Hematopoietic multipotent progenitor cell treated with erythropoietin and hydrocortisone succinate and interleukin-3 and kit ligand, for 8 days (in vitro differentiated cells): ENCODE measurements at places on chromosomes 3 and 15.

GRCh38 chr15:63456258-63456657 lies 48.1 kb upstream of the USP3 start:
- no peak for DNase-seq

DNA sequence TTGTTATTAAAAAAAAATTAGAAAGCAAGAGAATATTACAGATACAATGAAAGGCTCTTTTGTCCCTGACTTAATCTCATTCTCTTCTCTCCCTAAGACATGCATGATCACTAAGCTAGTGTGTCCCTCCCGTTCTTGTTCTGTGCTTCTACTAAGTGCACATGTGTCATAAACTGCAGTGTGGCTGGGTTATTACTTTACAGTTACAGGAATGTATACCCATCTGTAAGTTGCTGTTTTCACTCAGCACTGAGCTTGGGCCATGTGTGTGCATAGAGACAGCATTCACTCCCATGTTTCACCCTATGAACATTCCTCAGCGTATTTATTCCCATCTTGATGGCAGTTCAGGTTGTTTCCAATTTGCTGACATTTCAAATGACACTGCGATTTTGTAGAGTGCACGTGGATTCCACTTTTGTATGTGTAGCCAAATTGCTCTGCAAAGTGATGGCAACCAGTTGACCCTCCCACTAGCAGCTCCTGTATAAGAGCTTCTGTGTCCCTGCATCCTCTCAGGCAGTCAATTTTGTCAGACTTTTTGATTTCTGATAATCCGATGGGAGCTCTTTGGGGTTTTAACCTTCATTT lies 145.8 kb upstream of the UBE2E1 start:
- no peak for DNase-seq

- peak; percentile 81 for DNase-seq
These were observed 392.0 kb upstream of the RORA start for GRCh38 chr15:61621146-61621545.

- peak; percentile 48 for DNase-seq
These were observed 731 bp downstream of the ZNF710 start for GRCh38 chr15:90001683-90002427.

GRCh38 chr15:51313074-51313393 lies 25.4 kb downstream of the CYP19A1 start:
- DNase-seq: no peak

DNA sequence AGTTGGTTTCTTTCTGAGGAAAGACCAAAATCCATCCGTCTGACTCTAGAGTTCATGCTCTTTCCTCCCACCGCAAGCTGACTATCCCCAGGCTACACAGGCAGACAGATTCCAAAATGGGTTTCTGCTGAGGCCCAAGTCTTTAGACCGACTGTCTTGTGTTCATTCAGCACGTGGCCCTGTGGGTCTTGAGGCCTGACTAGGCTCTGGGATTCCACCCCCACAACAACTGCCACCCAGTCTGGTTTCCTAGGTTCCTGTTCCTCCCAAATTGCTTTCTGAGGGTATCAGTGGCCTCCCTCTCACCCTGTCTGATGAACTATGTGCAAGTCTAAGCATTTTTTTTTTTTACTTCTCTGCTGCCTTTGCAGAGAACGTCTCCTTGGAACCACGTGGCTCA lies 67.7 kb downstream of the CYP19A1 start:
- no peak for DNase-seq

GRCh38 chr15:34993877-34994276 lies 5.8 kb upstream of the ZNF770 start:
- DNase-seq: no peak

DNA sequence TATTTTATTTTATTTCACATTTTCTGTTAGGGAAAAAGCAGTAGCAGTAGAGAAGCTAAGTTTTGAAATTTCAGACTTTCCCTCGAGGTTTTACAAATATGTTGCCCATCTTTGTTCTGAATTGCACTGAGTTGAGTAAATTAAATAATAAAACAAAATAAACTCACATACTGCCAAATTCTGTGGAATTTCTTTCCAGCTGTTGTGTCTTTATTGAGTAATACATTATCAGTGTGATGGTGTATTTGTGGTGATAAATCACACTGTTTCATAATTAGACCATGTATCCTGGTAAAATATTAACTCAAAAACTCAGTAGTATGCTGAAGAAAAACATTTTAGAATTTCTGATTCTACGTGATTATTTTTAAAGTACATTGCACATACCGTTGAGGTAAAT lies 592.1 kb downstream of the SI start:
- no peak for DNase-seq

DNA sequence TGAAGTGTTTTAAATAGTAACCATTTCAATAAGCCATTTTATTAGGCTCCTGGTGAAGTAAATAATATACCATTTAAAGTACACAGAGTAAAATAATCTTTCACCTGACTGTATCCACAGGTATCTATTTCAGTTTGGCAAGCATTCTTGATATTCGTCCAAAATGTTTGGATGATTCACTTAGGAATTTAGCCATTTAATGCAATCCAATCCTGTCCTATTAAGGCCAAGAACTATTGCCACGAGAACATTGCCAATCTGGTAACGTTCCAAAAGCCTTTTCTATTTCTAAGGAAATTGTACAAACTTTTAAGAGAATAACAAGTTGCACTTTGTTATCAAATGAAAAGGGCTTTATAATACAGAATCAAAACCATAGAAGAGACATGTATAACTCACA lies 209.8 kb upstream of the THRB start:
- DNase-seq: no peak

DNA sequence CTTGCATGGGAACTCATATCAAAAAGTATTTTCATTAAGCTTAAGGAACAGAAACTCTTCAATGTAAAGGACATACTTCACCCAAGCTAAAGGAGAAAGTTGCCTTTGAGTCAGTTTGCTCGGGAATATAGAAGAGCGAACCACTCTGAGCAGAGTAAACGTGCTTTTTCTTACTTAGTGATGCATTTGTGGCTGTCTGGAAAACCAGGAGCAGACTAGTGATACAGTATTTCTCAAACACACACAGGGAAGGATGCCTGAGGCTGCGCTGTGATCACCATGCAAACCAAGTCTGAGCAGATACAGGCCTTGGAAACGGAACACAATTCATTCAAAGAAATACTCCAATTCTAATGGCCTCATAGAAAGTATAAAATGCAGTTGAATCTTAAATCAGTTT lies 121.0 kb upstream of the CDIN1 start:
- no peak for DNase-seq

- DNase-seq: no peak
These were observed 794.7 kb upstream of the GBE1 start for GRCh38 chr3:82556113-82556512.

DNA sequence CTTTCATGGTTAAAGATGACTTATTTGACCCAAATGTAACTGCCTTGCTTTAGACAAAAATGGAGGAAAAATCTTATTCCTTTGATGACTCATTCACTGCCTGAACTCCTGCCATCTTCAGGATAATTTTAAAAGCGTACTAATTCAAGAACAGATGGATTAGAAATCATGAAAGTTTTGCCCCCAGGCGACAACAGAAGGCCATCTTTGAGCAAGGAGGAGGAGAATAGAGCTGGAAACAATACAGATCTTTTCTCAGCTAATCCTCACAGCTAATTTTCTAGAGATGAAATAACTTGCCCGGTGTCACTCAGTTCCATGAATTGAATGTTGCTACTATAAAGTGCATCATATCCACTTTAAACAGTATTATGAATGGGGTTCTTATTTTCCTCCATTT lies 324.7 kb upstream of the RARB start:
- no peak for DNase-seq

DNA sequence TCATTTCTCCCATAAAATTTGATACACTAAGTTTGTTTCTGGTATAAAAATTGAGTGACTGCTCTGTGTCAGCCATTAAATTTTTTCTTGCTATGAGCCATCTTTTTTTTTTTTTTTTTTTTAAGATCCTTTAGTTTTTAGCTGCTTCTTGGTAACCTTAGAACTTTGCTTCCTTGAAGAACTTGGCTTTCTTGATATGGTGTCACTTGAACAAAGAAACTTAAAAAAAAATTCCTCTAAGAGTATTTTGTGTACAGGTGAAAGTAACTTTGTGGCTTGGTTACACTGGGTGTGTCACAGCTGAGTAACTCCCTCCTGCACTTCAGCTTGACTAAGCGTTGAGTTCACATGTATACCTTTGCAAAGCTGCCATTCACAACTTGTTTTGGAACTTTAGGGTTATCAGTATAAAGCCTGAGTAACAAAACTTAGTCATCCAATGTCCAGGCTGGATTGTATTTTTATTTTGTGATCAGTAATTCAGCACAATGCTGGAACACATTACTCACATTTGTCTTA lies 6.5 kb downstream of the CHD2 start:
- DNase-seq: peak; percentile 65

GRCh38 chr3:133124511-133124910 lies 86.3 kb downstream of the TMEM108 start:
- peak; percentile 77 for DNase-seq

DNA sequence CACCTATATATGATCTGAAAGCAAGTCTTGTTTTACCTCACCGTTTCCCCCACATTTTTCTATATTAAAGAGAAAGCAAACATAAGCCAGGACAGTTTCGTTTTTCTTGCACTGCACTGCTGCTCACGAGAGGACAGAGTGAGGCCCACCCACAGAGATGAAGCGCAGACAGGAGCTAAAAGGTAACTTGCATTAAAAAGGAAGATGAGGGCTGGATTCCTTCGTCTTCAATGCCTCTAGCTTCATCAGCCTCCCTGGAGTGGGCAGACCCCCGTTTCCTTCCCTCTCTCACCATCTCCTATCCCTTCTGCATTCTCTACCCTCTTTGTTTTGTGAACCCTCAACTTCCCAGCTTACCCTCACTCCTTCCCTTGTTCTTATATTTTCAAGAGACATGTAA lies 18.9 kb downstream of the SUMF1 start:
- no peak for DNase-seq

DNA sequence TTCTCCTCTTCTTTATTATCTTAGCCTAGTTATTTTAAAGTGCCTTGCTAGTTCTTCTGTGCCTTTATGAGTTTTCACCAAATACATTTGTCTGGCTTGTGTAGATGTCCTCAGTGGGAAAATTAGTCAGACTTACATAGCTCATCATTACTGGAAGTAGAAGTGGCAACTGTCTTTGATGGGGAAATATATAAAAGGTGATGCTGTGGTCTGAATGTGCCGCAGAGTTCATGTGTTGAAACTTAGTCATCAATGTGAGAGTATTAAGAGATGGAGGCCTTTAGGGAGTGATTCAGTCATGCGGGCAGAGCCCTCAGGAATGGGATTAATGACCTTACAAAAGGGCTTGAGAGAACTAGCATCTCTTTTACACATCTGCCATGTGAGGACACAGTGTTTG lies 6.4 kb upstream of the ERICH6 start:
- no peak for DNase-seq

GRCh38 chr3:138594935-138595610 lies 1.0 kb upstream of the CEP70 start:
- DNase-seq: no peak

GRCh38 chr3:54681706-54682105 lies 246.2 kb downstream of the LRTM1 start:
- DNase-seq: no peak

DNA sequence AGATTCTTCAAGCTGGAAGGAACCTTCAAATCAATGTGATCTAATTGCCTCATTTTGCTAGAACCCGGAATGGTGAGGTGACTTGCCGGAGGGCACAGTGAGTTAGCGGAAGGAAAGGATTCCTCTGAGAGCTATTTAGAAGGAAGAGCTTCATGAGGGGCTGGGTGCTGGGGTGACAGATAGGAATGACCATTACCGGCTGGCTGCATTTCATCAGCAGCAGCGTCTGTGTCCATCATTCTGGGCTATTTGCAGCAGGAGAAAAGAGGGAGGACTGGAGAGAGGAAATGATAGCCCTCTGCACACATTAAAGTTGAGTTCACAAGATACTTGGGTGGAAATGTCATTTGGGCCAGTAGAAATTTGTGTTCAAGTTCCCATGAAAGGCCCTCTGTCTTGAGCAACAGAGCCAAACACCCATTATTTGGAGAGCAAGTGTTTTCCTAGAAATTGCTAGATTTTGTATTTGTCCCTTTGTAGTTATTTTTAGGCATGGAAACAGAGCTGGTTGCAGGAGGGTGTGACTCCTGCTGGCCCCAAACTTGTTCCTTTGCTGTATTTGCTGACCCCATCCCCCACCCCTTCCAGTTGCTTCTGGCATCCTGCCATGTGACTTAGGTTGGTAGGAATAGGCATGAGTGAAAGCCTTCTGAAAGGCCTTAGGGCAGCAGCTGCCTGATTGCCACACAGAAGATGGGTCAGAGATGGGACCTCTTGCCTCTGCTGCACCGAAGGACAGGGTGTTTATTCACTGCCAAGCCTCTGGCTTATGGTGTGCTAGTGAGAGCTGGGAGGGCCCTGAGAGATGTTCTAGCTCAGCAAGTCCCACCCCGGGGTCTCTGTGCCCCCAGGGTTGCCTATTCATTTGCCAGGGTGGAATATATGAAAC lies 87.5 kb upstream of the PLXNA1 start:
- DNase-seq: peak; percentile 27

GRCh38 chr3:52535411-52536111 lies 844 bp upstream of the UQCC5 start:
- no peak for DNase-seq

DNA sequence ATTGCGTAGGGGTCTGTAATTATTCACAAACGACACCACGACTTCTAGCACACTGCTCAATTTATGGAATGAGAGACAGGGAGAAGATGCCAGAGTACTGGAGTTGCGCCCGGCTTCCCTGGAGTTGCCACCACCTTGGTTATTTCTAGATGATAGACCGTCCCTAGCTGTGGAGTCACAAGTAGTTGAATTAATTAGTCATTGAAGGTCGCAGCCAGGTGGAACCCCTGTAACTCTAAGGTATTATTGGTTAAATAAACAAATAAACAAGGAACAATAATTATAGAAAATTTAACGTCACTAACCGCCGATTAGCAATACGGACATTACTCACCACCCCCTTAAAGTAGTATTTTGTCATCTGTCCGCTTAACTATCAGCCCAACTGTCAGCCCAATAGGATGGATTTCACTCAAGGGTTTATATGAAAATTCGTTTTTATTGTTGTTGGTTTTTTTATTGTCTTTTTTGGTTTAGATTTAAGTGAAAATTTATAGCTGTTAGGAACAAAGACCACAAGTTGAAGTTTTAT lies 911 bp upstream of the AZI2 start:
- DNase-seq: no peak

- no peak for DNase-seq
These were observed 8.6 kb upstream of the ADAM10 start for GRCh38 chr15:58758141-58758540.

- no peak for DNase-seq
These were observed 215.5 kb downstream of the NR1D2 start for GRCh38 chr3:24160424-24161095.

- peak; percentile 12 for DNase-seq
These were observed 301.2 kb downstream of the MECOM start for GRCh38 chr3:169362301-169362700.

DNA sequence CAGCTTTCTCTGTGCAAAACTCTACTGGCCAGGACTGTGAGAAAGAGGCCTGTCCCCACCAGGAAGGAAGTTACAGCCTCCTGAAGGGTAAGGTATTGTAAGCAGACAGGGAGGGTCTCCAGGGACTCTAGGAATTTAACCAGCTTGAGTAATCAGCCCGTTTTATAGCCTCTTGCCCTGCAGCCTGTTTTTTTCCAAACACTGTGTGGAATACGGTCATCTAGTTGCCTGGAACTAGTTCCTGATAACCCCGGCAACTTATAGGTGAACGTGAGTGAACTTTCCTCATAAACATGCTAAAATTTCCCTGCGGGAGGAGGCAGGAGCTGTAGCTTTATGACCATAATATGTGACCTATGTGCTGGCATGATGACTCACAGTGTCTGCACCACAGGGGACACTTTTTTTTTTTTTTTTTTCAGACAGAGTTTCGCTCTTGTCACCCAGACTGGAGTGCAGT lies 60.1 kb upstream of the DAZL start:
- DNase-seq: no peak
